ENCODE measurements at places on chromosomes 7 and 10. TPM values are rescaled to one million over a fixed set of nuclear protein-coding genes. Genes with fewer than 3 reads are reported as not detected.

- peak; percentile 69 for DNase-seq
These were observed 1.8 kb upstream of the INTS1 start for GRCh38 chr7:1505731-1506550.

GRCh38 chr7:40882071-40882658 is 747.4 kb downstream of the SUGCT start:
- no peak for DNase-seq

DNA sequence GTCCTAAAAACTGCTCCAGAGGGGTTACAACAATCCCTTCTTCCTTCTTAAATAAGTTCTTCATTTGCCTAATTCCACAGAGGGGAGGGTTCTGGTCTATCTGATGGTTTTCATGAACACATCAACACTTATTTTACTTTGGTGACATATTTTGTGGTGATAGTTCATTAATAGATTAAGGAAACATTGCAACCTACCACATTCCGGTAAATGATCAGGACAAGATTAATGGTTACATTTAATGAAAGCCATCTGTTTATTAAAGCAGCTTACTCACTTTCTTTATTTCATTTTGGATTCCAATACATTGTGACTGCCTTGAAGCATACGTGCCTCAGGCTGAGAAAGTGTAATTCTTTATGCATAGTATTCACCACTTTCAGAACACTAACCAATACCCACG is 101.0 kb downstream of the SKIDA1 start:
- DNase-seq, result no peak

DNA sequence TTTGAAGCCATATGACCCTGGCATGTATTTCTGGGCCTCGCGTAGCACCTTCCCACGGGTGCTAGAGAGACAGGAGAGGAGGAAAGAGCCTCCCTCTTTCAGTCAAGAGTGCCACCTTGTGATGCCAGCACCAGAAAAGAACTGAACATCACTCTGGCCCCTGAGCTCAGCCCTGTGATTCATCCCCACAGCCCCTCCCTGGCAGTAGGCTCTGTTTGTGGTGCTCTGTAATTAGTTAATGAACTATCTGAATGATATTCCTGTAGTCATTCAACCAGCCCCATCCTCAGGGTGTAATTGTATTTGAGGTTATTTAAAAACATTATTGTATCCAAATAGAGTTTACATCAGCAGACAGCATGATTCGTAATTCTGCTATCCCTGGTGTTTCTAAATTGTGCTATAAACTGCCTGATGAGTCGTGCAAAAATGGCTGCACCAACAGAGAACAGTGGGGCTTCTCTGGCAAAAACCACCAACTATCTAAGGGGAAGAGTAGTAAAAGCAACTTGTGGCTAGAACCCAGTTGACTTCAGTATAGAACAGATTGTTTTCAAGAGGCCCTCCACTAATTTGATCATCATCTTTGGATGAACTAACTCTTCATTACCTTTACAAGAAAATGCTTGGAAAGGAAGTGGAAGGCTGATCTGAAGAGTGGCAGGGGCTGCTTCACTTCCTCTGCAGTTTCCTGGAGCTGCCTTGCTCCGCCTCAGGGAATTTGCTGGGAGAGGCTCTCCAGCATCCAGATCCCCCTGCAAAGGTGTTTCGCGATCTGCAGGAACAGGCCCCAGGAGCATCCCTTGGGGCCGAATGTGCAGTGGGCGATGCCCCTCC is 23.7 kb upstream of the TIAL1 start:
- DNase-seq, result no peak

DNA sequence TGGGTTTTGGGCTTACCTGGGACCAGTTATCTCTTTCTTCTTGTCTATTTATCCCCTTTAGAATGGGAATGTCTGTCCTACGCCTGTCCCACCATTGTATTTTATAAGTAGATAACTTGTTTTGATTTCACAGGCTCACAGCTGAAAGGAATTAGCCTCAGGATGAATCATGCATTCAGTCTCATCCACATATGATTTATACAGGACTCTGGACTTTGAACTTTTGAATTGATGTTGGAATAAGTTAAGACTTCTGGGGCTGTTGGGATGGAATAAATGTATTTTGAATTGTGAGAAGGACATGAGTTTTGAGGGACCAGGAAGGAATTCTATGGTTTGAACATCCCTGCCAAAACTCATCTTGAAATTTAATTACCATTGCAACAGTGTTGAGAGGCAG is 112.6 kb downstream of the AMPH start:
- no peak for DNase-seq

GRCh38 chr7:67364441-67365017 is 367.9 kb downstream of the TYW1 start:
- DNase-seq, result no peak

DNA sequence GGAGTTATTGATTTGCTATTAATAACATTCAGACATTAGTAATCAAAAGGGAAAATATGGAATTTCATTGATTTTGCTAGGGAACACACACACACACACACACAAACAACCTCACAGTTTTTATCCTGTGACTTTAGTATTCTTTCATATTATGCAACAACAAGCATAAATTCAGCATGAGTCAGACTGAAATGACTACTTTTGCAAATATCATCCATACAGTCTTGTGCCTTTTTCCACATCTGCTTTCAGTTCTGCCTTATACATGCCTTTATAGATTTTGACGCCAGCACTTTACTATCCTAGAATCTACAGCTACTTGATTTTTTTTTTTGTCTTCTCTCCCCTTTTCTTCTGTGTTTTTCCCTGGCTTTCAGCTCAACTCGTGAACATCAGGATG is 975.8 kb upstream of the LRRTM3 start:
- no peak for DNase-seq

DNA sequence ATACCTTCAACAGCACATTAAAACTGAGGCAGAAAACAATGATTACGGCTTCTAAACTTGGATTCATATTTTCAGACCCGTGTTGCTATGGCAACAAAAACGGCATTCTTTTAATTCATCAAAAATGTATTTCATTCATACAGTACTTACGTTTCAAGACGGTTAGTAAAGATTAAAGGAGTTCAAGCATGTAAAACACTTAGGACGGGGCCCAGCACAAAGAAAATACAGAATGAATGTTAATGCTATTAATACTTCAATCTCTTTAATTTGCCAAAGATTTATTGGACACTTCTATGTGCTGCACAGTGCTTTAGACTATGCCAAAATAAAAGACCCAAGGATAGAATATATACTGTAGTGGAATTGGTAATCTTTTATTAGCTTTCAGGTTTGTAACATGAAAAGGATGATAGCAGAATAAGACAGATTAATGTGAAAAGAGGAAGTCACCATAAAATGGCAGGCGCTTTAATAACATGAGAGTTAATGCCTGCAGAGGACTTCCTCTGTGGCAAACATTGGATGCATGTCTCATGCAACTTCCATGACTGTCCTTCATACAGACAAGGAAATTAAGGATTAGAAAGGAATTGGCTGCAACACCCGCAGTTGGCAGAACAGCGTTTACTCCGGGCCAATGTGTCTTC is 201.6 kb upstream of the KLF6 start:
- no peak for DNase-seq

DNA sequence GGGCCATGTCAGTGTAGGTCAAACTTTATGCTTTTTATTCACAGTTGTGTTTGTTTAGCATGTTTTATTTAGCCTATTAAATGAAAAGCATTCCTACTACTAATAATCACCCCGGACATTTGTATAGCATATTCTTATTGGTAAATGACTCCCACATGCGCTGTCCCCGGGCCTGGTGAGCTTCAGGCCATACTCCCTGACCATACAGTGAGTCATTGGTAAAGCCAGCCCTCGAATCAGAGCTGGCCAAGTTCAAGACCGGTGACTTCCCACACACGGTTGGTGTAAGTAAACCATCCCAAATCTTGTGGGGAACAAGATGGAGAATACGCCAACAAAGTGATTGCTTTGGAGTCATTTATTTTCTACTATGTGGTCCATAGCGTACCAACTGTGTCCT is 238.7 kb upstream of the TCF7L2 start:
- DNase-seq, result no peak

DNA sequence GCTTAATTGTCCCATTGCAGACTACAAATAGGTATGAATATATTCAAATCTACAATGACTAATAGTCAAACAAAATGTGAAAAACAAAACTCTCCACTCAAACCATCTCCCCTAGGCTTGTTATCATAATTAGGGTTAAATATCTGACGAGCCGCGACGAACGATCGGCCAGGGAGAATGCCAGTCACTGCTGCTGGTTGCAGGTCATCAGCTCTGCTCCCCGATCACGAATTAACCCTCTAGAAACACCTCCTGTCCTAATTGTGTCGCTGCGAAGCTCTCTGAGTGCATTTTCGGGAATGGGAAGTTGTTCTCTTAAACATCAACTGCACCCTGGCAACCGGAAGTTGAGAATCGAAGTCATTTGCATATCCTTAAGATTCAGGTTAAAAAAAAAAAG is 167.3 kb downstream of the TCERG1L start:
- DNase-seq, result no peak

GRCh38 chr10:14580671-14581332 is 193.9 kb downstream of the FAM107B start:
- DNase-seq, result no peak

DNA sequence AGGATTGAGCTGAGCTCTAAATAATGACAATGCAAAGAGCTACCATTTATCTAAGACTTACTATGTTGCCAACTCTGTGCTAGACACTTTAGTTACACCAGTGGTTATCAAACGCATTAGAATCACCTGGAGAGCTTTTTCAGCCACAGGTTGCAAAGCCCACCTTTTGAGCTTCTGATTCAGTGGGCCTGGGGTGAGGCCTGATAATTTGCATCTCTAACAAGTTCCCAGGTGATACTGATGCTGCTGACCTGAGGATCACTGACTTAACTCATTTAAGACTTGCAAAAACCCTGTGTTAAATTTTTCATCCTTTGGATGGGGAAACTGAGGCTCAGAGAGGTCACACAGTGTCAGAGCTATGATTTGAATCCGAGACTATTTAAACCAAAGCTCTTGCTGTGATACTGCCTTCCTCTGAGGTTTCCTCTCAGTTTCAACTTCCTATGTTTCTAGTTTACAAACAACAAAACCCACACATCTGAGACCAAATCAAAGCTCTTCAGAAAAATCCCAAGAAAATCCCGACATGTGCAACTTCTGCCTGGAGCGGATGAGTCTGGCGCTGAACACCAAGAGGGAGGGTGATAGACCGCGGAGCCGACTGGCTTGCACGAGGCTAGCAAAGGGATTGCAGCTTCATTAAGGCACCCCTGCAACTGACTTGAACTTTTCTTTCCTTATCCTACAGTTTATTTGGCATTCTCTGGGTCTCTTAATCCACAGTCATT is 124.9 kb downstream of the CYP26A1 start:
- DNase-seq, result no peak

DNA sequence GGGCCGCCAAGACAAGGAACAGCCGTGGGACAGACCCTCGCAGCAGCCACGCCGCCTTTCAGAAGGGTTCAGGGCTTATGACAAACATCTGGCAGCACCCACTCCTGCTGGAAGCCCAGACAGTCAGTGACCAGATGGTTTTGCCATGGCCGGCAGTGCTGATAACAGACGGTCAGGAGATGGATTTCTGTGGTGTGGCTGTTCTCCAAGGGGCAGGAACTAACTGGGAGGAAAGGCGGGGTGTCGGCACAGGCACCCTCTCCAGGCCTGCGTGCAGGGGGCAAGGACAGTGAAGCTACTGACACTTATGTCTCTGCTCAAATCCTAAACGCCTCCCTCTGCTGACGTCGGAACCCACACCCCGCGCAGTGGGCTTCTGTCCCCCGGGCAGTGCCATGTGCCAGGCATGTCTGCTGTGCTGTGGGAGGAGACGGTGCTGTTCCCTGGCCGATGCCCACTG is 416.1 kb downstream of the DNAJB6 start:
- DNase-seq, result no peak

DNA sequence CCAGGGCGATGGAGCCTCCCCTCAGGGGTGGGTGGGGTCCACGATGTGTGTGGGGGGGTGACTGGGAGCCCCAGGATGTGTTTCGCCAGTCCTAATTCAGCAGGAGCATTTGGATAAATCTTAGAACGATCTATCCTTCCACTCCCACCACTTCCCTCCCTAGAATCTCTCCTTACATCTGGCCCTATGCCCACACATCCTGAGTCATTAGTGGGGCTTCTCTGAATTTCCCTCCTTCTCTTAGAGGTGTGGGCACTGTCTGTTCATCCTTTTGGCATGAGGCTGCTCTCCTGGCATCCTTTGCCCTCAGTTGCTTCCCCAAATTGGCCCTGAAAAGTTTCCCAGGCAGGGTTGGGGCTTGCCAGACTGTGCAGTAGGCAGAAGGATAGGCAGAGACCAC is 1.6 kb downstream of the GHRHR start:
- peak; percentile 31 for DNase-seq

DNA sequence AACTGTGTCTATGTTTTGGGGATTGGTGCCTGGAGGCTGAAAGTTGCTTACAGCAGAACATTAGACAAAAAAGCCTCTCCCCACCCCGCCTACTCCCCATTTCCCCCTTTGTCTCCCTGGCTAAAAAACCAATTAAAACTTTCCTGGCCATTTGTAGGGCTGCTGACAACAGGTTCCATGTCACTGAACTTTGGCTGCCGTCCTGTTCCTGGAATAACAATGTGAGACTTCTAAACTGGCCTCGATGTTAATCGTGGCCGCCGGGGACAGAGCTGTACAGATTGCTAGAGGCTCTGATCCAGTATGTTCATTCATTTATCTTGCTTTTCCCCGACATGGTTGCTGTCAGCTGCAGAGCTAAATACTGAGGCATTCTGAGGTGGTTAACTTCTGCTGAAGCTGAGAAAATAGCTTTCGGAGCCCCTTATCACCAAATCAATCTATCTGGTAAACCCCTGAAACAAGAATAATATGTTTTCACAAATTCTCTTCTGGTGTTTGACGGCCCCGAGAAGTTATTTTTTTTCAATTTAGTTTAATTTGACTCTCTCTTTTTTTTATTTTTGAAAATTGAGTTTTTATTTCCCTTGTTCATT is 271.6 kb downstream of the GFRA1 start:
- DNase-seq, result no peak

Gene ACBD7
- total RNA-seq, result 1.3 TPM

Gene CUL1
- 82.2 TPM for total RNA-seq

Gene PEX1
- total RNA-seq, result 14.8 TPM

Gene ACSL5
- total RNA-seq, result 42.8 TPM

Gene SUGCT
- 0.91 TPM for total RNA-seq

Gene ADAMTS14
- 0.33 TPM for total RNA-seq

Gene DYDC2
- not detected for total RNA-seq

Gene ZSCAN25
- 30.0 TPM for total RNA-seq

Gene OR2A12
- total RNA-seq, result not detected

Gene NDUFA5
- total RNA-seq, result 62.1 TPM

Gene EVX1
- not detected for total RNA-seq

Gene SEMA3D
- total RNA-seq, result 0.64 TPM

Gene STRIP2
- 86.6 TPM for total RNA-seq

Gene CYP2C8
- not detected for total RNA-seq

Measured in activated CD4-positive, alpha-beta T cell treated with anti-CD3 and anti-CD28 coated beads, Interleukin-2, amount 10 ng/mL, durations not matched to agents 24 days and 14 days (primary cell).